Spleen (tissue), 13 donors: ENCODE measurements at places on chromosomes 11 and 22. TPM values are rescaled to one million over a fixed set of nuclear protein-coding genes. Genes with fewer than 3 reads are reported as not detected.

The MOGAT2 gene
- not detected for total RNA-seq

The SH3BP1 gene
- 59.6 TPM for total RNA-seq

The FZD4 gene
- total RNA-seq, result 45.3 TPM

The SCO2 gene
- total RNA-seq, result 1.2 TPM

The KRTAP5-1 gene
- not detected for total RNA-seq

The CASP5 gene
- total RNA-seq, result 4.9 TPM

The KCNJ11 gene
- 2.0 TPM for total RNA-seq

The SESN3 gene
- 69.6 TPM for total RNA-seq

The TUBGCP6 gene
- total RNA-seq, result 65.2 TPM

The RTN4R gene
- 11.8 TPM for total RNA-seq

The RAG1 gene
- 7.3 TPM for total RNA-seq

The GAL gene
- total RNA-seq, result not detected

The UBASH3B gene
- 71.4 TPM for total RNA-seq

The FOSL1 gene
- total RNA-seq, result 1.0 TPM

The RIMBP3C gene
- 2.0 TPM for total RNA-seq

The GRM5 gene
- not detected for total RNA-seq

The KCNE3 gene
- total RNA-seq, result 36.8 TPM

The KRTAP5-11 gene
- total RNA-seq, result not detected

The HPS5 gene
- total RNA-seq, result 30.5 TPM

The HORMAD2 gene
- total RNA-seq, result not detected

The WBP2NL gene
- total RNA-seq, result 1.6 TPM

The PLAAT5 gene
- total RNA-seq, result 0.26 TPM

The OR51I1 gene
- total RNA-seq, result 0.73 TPM

The WT1 gene
- total RNA-seq, result 27.3 TPM

The SCGB1C1 gene
- not detected for total RNA-seq

The OTUB1 gene
- 56.8 TPM for total RNA-seq

The POTEH gene
- total RNA-seq, result 1.1 TPM

The STIM1 gene
- total RNA-seq, result 85.2 TPM

The DEPDC7 gene
- 0.54 TPM for total RNA-seq

The SLC35E4 gene
- 2.3 TPM for total RNA-seq

The APOA5 gene
- not detected for total RNA-seq

The PIH1D2 gene
- total RNA-seq, result 1.5 TPM

The FOLR2 gene
- total RNA-seq, result 22.1 TPM

The OR10D3 gene
- total RNA-seq, result not detected

The OR8D4 gene
- total RNA-seq, result not detected

The CD248 gene
- total RNA-seq, result 4.7 TPM

The NAV2 gene
- 6.2 TPM for total RNA-seq

The NUCB2 gene
- 39.2 TPM for total RNA-seq

The ACTN3 gene
- not detected for total RNA-seq

The ZW10 gene
- total RNA-seq, result 11.2 TPM

The BRMS1 gene
- total RNA-seq, result 45.1 TPM

The KRTAP5-10 gene
- total RNA-seq, result not detected
